GM12891 (cell line): ENCODE measurements at places on chromosomes 4 and X.

DNA sequence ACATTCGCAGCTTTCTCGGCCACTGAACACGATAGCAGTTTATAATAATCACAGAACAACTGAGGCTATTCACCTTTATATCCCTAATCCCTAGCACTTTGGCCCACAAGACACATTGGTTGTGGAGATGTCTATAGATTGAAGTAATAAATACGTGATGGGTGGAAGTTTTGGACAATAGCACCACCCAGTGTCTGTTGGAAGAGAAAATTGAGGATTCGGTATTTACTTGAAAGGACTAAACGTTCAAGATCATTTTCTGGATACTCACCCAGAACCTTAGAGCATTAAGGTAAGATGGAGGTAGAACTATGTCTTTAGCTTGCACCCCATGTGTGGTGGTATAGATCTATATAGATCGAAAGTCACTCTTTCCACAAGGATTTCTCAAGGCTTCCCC lies 787 bp upstream of the TMSB15A start:
- DNase-seq = no peak

GRCh38 chr4:81096566-81096965 lies 66.1 kb downstream of the BMP3 start:
- no peak for DNase-seq

GRCh38 chr4:6507345-6507744 lies 34.9 kb upstream of the PPP2R2C start:
- DNase-seq = no peak

DNA sequence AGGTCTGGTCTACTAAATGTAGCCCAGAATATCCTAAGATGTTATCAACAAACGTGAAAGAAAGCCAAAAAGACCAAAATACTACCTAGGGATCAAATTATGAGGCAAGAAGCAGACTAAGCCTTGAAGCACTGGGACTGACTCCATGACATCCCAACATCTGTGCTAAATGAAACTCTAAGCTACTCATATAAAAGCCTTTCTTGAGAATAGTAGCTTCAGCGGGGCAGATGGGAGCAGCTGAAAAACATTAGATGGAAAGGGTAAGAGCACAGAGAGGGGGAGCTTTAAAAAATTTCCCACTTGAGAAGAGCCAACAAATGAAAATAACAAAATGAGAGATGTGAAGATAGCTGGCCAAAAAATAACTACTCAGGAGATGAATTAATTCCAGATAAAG lies 81.7 kb downstream of the MAD2L1 start:
- no peak for DNase-seq

DNA sequence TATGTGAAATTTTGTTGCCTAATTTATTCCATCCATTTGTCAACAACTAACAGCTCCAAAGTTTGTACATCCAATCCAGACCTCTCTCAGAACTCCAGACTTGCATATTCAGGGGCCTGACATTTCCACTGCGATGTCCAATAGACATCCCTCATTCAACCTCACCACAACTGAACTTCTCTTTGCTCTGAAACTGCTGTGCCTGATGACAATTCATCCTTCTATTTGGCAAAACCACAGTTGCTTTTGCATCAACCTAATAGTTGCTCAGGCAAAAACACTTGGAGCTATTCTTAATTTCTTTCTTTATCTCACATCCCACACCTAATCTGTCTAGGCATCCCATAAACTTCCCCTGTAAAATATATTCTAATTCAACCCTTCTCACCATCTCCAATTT lies 56.5 kb downstream of the ANTXR2 start:
- DNase-seq = no peak

- no peak for DNase-seq
Measured at GRCh38 chr4:1460967-1461868, 55.0 kb upstream of the NKX1-1 start.

- no peak for DNase-seq
Measured at GRCh38 chr4:8838296-8838960, 33.2 kb downstream of the HMX1 start.

GRCh38 chr4:44916411-44916810 lies 190.1 kb upstream of the GNPDA2 start:
- DNase-seq = no peak

- no peak for DNase-seq
Measured at GRCh38 chr4:68070302-68070701, 59.4 kb downstream of the TMPRSS11F start.

GRCh38 chr4:159349332-159349731 lies 246.5 kb downstream of the RAPGEF2 start:
- no peak for DNase-seq

GRCh38 chr4:25107827-25108516 lies 52.3 kb downstream of the SEPSECS start:
- DNase-seq = no peak

DNA sequence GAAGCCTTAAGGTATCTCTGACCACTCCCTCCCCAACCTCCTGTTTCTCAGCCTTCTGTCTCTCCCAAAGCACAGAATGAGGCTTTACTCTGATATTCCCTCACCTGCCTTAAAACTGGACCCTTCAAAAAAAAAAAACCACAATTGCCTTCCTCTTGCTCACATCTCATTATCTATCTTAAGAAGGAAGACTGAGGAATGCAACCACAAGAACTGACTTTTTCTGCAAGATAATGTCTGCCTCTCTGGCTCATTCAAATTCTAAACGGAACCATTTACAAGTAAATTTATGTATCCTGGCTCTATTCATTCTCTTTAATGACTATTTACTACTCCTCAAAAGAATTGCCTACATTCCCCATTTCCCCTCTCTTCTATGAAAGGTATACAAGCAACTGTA lies 545.5 kb upstream of the HTR2C start:
- no peak for DNase-seq

GRCh38 chrX:86146102-86146501 lies 2.1 kb upstream of the DACH2 start:
- no peak for DNase-seq

DNA sequence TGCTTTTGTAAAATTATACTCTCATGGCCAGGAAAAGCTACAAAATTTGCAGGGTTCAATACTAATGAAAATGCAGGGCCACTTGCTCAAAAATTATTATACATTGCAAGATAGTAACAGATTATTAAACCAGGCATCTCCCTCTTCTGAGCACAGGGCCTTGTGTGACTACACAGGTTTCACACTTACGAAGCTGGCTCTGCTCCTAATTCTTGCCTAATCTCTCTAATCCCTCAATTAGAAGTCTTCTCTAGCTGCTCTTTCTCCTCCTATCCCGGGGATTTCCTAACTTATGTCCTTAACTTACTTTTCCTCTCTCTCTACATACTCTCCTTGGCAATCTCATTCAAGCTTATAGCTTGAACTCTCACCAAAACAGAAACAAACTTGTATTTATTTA lies 168.3 kb downstream of the AREG start:
- DNase-seq = no peak

GRCh38 chrX:20159797-20160385 lies 18.3 kb upstream of the EIF1AX start:
- no peak for DNase-seq

DNA sequence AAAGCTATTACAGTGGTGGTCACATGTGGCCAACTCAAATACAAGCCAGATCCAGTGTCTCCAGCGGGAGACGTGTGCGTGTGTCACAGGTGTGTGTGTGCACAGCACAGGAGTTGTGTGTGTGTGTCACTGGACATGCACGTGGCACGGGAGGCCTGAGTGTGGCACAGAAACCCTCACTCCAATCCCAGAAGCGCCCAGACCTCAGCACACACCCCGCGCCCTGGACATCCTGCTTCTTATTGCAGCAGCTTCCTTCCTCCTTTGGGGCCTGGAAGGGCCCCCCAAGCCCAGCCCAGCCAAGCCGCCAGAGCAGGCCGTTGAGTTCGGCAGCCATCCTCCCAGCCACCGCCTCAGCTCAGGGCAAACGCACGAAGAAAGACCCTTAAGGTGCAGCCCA lies 37.9 kb downstream of the ACOX3 start:
- DNase-seq = no peak

DNA sequence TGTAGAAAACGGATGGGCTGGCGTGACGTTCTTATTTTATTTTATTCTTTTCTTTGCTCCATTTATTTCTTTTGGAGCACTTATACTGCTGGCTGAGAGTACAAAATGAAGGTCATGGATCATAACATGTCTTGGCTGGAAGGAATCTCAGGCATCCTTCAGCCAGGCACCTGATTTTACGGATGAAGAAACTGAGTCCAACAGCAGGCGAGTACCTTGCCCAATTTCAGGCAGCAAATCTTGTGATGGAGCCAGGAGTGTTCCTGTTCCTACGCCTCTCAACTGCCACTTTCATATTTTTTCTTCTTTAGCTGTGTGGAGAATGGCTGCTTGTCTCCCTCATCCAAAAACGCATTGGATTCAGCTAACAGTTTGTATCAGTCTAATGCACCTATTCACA lies 332.1 kb upstream of the IGFBP7 start:
- no peak for DNase-seq

- no peak for DNase-seq
Measured at GRCh38 chrX:141220342-141221008, 21.8 kb downstream of the SPANXC start.

DNA sequence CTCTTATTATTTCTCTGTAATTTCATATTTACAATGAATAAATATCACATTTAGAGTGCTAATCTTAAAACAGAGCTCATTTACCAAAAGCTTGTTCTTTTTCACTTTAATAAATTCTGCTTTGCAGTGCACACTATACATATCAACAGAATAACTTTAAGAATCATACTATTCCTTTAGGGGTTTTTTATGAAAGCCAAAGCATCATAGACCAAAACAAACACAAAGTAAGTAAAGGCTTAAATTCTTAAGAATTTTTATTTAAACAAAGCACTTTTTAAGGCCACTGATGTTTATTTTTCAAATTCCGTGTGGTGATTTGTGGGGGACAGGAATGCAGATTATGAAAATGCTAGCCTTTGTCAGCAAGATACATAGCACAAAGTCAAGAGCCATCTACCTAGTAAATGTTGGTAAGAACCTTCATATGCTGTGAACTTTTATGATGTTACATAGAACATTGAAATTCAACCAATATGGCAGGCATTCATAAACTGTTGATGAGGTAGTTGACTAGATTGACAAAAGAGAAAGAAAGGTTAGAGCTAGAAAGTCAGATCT lies 17.8 kb downstream of the TIGD2 start:
- DNase-seq = no peak

GRCh38 chrX:34275699-34276098 lies 143.6 kb upstream of the FAM47A start:
- DNase-seq = no peak

- DNase-seq = no peak
Measured at GRCh38 chrX:27186671-27187070, 276.5 kb downstream of the PPP4R3C start.

DNA sequence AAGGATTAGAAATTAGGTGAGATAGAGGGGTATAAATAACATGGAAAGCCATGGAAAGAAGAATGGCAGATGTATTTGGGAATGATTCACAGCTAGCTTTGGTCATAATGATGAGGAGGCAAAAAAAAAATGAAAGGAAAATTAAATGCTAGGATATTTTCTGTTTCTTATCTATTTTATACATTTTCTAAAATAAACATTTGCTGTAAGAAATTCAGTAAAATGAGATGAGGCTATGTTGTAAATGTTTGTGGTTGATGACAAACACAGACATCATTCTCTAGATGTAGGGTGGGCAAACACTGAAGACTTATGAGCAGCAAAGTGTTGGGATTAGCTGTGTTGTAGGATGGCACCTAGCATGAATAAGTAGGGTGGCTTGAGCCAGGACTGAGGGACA lies 407.1 kb downstream of the IL15 start:
- DNase-seq = no peak

- no peak for DNase-seq
Measured at GRCh38 chrX:125439194-125439849, 119.7 kb downstream of the TEX13C start.

DNA sequence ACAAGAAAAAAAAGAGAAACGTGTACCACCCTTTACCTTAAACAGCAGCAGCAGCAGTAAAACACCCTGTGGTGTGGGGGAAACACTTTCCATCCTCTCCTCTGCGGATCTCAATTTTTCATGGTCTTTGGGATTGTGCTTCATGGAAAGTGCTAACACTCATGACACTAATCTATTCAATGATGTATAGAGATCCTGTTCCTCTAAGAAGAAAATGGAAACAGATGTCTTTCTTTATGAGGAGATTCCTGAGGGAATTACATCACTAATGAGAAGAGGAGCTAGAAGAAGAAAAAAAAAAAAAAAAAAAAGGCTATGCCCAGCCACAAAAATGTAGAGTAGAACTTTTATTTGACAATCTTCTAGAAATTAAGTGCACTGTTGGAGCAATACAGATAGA lies 62.9 kb upstream of the NDST3 start:
- no peak for DNase-seq

DNA sequence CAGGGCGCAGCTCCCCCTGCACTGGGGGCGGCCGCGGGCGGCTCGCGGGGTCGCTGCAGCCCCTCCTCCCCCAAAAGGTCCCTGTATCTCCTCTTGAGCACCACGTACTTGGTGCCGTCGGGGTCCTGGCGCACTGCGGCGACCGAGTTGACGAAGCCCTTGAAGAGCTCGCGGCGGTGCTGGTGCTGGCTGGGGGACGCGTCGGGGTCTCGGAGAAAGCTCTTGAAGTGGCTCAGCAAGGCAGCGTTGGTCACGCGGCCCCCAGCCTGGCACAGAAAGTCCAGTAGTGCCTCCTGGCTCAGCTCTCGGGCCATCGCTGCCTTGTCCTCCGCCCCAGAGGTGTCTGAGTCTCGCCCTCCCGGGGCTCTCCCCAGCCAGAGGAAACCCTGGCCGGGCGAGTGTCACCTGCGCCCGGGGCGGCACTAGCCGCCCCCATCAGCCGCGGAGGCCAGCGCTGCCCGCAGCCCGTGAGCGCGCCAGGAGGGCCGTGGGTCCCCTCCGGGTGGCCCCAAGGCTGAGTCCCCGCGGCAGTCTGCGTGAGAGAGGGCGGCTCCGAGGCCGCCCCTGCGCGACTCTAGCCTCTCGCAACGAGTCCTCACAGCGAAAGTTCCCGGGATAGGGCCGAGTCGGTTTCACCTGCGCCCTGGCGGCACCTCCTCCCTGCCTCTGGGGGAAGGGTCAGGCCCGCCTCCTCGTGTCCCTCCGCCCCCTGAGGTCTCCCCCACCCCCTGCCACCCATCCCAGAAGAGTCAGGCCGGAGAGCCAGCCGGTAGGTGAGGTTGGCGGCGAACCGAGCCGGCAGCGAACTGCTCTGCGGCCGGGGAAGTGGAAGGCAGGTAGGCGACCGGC lies at the start of gene SOWAHB:
Gene SOWAHB (minus strand): TSS at position 609 of the 849 bp plus-strand sequence. CDS start 295 bp downstream, at position 314.
- peak; percentile 48 for DNase-seq

- DNase-seq = no peak
Measured at GRCh38 chrX:55135171-55135570, 46.4 kb downstream of the PAGE2 start.

DNA sequence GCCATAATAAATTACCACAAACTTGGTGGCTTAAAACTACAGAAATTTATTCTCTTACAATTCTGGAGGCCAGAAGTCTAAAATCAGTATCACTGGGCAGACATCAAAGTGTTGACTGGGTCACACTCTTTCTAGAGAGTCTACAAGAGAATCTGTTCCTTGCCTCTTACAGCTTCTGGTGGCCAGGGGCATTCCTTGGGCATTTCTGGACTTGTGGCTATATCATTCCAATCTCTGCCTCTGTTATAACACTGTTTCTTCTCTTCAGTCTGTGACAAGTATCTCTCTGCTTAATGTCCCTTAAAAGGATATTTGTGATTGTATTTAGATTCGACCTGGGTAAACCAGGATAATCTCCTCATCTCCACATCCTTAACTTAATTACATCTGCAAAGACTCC lies 207.3 kb upstream of the DCAF8L1 start:
- DNase-seq = no peak
